Stimulated activated CD8-positive, alpha-beta memory T cell treated with anti-CD3 and anti-CD28 coated beads, Interleukin-4, amount 100 ng/mL, for 24 hours (primary cell): ENCODE measurements at places on chromosomes 11 and 22.
A peak's percentile ranks its signal among the peaks of the same experiment; 100 is the strongest.

- DNase-seq, result no peak
Observed at GRCh38 chr11:63719987-63720386, 38.7 kb downstream of the RTN3 start.

- DNase-seq, result no peak
Observed at GRCh38 chr11:16771350-16772140, 33.1 kb downstream of the C11orf58 start.

- no peak for DNase-seq
Observed at GRCh38 chr11:12496181-12497025, 119.0 kb downstream of the PARVA start.

- DNase-seq, result peak; percentile 56
Observed at GRCh38 chr22:24423519-24424000, 3.8 kb upstream of the ADORA2A start.
